ENCODE measurements at places on chromosomes 5 and 9.

- DNase-seq: no peak
Measured at GRCh38 chr9:72132052-72132451, 17.2 kb upstream of the GDA start.

- no peak for DNase-seq
Measured at GRCh38 chr9:89483592-89484474, 14.1 kb downstream of the SEMA4D start.

DNA sequence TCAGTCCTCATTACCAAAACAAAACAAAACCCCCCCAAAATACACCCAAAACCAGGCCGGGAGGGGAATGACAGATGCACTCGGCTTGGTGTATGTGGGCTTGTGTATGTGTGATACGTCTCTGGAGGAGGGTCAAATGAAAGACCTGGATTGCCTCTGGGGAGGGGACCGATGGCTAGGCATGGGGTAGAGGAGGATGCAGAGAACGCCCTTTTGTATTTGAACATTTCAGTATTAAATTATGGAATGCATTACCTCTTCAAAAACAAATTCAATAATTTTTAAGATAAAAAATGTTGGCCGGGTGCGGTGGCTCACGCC is 61.4 kb downstream of the LMX1B start:
- no peak for DNase-seq

DNA sequence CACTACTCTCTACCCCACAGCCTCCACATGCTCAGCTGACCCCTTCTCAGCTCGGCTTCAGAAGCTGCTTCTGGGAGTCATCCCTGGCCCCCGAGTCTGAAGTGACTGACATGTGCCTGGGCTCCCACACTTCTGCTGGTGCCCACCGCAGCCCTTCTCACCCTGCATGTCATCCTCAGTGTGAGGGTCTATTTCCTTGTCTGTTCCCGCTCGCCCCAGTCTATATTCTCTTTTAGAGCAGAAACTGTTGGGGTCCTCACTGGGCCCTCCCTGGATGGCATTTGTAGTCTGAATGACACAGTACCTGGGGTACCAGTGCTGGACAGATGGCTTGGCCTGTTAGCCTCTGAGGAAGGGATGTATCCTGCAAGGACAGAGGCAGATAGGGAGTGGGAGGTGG is 5.3 kb downstream of the ECSCR start:
- no peak for DNase-seq

DNA sequence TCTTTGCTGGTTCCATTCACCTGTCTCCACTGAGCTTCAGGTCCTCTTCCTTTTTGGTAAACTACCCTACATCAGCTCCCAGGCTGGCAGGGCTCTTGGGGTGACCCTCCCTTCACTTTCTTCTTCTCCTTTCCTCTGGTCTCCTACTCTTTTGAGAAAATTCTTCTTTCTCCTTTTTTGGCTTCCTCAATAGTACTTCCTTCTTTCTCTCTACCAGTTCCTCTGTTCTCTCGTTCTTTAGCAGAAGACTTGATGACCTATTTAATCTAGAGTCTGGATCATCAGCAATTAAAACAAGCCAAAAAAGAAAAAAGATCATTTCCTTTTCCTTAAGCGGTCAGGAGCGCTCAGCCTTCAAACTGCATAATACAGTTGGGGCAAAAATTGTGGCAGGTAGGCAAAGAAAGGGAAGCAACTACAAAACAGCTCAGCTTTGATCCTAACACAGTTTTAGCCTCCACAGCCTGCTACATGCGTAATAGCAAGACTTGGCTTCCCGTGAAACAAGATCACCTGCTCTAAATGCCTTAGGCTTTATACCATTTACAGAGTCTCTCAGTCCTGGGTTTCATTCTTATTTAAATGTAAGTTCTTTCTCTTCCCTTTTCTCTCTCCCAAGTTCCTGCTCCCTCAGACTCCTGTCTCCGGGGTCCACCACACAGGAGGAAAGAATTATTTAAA is 14.0 kb upstream of the GSN start:
- DNase-seq: no peak

- DNase-seq: no peak
Measured at GRCh38 chr5:123012321-123012720, 24.2 kb downstream of the PPIC start.

DNA sequence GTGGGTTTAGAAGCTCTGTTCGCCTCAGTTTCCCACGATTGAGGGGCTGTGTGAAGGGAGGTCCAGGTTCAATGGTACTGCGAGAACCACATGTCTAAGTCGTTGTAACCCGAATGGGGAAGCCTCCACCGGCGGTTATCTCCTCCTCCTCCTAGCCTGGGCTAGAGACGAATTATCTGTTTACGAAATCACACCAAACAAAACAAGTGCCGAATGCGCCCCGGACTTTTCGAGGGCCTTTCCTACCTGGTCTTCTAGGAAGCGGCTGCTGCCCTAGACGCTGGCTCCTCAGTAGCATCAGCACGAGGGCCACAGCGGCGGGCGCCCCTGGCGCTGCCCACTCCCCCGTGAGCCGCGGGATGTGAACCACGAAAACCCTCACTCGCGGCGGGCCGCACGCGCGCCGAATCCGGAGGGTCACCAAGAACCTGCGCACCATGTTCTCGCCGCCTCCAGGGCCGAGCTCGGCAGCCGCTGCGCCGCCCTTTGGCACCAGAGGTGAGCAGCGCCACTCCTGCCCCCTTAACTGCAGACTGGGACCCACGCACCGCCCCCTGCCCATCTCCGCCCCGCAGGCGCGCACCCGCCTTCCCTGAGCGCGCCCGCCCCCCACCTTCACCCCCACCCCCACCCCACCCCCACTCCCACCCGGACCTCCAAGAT is at the start of gene CDKN2A:
CDKN2A (minus strand) TSS at position 500 of the 663 bp plus-strand sequence.
- no peak for DNase-seq

DNA sequence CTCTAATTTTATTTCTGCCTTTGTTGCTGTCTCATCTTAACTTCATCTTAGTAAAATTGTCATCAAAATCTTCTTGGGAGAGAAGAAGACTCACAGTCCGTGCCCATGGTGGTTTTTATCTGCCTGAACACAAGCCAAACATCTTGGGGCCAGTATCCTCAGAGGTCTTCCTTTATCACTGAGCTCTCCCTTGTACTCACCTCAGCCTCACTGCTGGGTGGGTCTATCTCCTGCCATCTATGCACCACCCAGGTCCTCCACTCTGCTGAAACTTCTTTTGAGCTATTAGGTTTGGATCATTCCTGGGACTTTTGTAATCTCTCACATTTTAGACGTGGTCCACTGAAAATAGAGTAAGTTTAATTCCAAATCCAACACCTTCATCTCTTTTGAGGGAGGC is 116.3 kb upstream of the EPB41L4A start:
- no peak for DNase-seq

- no peak for DNase-seq
Measured at GRCh38 chr5:111394586-111394985, 117.7 kb downstream of the STARD4 start.

DNA sequence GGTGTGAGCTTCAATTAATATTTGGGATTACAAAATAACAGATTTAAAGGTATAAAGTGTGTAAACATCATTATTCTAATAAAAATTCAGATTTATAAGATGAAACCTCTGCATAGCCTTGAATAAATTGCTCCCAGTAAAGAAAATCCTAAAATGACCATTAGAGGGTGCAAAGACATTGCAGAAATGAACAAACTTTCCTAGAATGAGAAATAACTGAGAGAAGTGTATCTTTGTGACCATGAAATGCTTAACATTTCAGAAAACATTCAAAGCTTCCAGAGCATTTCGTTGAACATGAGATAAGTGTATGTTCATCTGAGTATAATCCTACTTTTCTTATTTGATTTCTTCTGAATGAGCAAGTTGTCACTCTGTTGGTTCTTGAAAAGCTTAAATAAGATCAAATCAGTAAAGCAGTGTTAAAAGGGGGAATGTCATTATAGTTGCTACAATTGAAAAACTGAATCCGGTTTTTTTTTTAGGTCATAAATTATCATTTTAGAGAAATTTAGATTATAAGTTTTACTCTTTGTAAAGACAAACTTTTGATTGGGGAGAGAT is 24.7 kb upstream of the NUDT12 start:
- no peak for DNase-seq

DNA sequence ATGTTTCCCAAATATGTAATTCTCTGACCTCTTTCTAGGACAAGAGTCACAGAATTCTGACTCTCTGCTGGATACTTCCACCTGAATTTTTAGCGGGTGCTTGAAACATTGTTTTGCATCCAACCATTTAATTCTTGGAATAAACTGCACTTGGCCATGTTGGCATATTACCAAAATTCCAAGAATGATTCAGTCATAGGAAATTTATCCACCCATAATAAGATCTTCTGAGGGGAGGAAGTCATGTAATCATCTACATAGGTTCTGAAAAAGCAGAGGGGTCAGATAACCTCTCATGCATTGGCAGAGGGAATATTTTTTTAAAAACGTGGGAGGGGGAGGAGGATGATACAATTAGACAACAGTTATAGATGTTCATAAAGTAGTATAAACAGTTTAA is 156.9 kb downstream of the PAM start:
- DNase-seq: peak; percentile 57

DNA sequence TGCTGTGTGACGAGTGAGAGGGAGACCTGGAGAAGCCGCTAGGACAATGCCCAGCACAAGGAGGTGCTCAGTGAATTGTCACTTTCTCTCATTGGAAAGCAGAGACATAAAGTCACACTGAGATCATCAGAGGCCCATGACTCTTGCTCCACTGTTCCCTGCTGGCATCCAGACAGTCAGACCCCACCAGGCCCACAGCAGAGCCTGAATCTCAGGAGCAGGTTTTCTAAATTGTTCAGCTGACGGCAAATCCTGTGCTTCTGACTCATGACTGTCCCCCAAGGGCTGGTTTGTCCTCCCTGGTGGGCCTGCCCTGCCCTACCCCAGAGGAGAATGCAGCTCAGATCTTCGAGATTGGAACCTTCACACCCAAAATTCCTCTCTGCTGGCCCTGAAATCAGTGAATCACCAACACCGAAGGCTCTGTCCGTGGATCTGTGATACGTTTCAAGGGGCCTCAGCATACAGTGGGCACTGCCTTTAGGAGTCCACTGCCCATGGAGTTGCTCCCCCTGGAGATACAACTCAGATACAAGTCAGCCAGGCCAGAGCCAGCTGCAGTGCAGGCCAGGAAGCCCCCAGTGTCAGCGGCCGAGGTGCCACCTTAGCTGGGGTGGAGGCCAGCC is 2.7 kb downstream of the PTGES start:
- DNase-seq: no peak

DNA sequence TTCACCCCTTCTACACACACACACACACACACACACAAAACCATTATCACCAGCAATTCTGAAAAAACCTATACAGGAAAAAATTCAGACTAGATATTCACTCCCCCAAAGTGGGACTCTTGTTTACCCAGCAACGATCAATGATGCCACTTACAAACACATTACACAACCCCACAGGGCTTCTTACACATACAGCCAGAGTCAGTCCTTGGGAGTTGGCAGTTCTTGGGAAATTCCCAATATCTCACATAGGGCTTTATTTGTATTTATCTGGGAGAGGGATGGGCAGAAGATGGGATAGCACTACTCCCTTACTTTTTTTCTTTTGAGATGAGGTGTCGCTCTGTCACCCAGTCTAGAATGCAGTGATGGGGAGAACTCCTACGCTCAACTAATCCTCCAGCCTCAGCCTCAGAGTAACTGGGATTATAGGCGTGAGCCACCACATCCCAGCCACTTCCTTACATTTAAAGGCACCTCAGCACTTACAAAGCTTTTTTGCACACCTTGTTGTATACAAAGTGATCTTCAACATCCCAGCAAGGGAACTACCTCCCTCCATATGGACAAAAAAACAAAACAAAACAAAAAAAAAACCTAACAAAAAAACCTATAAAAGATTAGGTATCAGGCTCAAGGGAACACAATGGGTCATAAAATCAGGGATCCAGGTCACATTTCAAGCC is 168.4 kb downstream of the TSSK1B start:
- DNase-seq: no peak

- DNase-seq: no peak
Measured at GRCh38 chr5:2890011-2890410, 138.5 kb upstream of the IRX2 start.

- no peak for DNase-seq
Measured at GRCh38 chr5:142701673-142702311, 15.9 kb upstream of the FGF1 start.

- DNase-seq: no peak
Measured at GRCh38 chr5:34519489-34520220, 136.5 kb upstream of the RAI14 start.

Data from SW 1271 (cell line).